ENCODE measurements at places on chromosomes 1 and 21. TPM values are rescaled to one million over a fixed set of nuclear protein-coding genes. Genes with fewer than 3 reads are reported as not detected.

GRCh38 chr1:193463326-193463932, 277.0 kb upstream of the B3GALT2 start:
- DNase-seq, result no peak

- no peak for DNase-seq
These were observed 37.6 kb downstream of the KRTAP10-1 start for GRCh38 chr21:44502171-44502958.

GRCh38 chr1:96715482-96715881, 6.1 kb upstream of the PTBP2 start:
- DNase-seq, result no peak

The ARHGAP30 gene
- total RNA-seq, result not detected

DNA sequence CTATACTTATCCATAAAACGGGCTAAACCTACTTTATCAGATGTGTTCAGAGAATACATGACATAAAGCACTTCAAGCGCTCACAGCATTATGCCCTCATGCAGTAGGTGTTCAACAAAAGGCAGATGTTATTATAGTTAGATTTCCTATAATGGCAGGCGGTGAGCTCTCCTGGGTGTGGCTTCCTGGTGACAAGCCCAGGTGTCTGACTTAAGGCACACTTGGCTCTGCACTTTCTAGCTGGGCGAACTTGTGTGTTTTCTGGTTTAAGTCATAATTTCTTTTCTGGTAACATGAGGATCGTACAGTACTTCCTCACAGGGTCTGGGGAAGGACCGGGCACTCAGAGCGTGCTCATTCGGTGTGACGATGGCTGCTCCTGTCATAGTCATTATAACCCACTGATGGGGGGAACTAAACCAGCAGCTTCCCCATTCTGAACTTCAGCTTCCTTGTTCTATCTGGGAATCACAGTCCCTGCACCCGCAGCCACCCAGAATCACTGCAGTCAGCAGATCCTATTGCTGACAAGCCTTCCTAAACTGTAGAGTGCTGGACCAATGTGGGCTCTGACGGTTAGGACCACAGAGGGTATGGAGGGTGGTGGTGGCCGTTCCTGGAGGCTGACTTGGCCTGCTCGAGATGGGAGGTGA, 52.8 kb downstream of the IGSF21 start:
- DNase-seq, result no peak

The SSBP3 gene
- 55.1 TPM for total RNA-seq

GRCh38 chr1:27127419-27127818, 27.5 kb downstream of the SLC9A1 start:
- no peak for DNase-seq

DNA sequence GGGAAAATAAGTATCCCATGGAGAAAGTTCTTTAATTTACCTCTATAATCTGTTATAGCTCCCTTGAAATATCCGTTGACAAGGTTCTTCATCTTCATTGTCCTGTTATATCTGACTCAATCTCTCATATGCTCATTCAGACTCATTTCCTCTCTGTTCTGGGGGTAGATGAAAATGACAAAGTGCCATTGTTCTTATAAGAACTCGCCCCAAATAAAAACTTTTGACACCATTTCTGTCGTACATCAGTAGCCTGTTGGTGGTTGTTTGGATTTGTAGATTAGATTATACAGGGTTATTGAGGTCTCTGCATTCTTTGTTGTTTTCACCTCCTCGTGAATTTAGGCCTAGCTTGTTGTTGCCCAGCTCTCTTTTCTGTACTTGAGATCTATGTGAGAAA, 55.2 kb upstream of the IPO9 start:
- no peak for DNase-seq

DNA sequence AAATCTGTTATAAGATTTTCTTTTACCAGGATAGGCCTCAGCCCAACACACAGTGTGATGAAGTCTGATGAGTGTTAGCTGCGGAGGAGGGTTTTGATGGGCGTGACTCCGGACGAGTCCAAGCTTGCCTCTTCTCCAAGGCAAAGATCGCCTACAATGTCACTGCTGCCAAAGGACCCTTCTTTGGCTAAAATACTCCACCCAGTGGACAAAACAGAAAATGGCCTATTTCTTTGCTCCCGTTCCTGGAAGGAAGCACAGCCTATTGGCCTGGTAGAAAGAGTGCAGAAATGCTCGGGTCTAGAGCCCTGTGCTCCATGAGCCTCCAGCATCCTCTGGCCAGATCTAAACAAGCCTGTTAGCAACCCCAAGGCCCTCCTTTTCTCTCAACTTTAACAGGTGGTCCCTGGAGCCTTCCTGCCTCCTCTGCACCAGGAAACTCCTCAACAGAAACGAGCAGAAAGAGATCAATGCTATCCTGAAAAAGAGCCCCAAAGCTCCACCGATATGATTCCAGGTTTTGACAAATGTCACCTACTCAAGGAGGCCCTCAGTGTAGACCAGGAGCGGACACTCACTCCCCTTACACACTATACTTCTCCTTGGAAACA, 3.4 kb upstream of the CASQ2 start:
- DNase-seq, result peak; percentile 85

Measured in A673 (cell line).